ENCODE measurements at places on chromosomes 2 and 18. TPM values are rescaled to one million over a fixed set of nuclear protein-coding genes. Genes with fewer than 3 reads are reported as not detected.

STK25 gene
- 117 TPM for total RNA-seq

CXCR4 gene
- 0.54 TPM for total RNA-seq

PLGLB1 gene
- 0.74 TPM for total RNA-seq

NTSR2 gene
- not detected for total RNA-seq

LRRTM4 gene
- total RNA-seq = not detected

C2orf92 gene
- total RNA-seq = 5.3 TPM

STARD6 gene
- not detected for total RNA-seq
